NCI-H1930 (cell line): ENCODE measurements at places on chromosomes 3 and 15.
A peak's percentile ranks its signal among the peaks of the same experiment; 100 is the strongest.

GRCh38 chr3:5095886-5096285, 26.2 kb upstream of the ARL8B start:
- DNase-seq, result no peak

GRCh38 chr3:40414270-40414669, 27.3 kb downstream of the ENTPD3 start:
- DNase-seq, result no peak

DNA sequence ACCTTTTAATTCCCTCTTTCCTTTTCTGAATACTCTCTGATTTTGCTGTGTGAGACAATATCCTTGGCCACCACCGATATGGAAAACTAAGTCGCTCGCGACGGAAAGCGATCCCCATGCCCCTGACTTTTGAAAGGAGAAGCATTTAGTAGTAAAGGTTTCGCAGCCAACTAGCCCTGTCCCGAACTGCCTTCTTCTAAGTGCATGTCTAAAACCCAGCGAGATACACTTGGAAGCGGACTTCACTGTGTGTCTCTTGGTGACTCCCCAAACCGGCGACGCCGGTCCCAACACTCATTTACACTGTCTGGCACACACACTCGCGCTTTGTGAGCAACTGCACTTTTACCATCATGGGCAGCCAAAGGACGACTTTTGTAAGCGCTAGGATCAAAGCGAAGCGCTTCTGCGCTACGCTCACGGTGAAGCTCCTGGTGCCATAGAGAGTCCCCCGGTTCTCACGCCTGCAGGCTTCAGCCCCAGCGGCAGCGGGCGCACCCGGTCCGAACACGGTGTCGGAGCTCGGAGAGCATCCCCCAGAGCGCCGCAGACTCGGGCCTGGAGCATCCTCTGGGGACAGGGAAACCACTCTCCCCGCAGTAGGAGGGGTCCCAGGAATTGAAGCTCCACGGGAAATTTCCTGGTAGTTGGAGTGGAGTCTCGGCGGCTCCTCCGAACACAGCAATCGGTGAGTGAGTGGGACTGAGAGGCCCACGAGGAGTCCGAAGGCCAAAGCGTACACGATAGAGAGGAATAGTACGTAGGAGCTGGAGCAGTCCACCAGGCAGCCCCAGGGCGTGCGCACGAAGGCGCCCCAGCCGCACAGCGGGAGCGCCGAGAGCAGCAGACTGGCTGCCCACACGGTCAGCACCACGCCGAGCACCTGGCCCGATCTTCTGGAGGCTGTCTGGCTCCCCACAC, 1.4 kb downstream of the GPR149 start:
- DNase-seq, result peak; percentile 29

DNA sequence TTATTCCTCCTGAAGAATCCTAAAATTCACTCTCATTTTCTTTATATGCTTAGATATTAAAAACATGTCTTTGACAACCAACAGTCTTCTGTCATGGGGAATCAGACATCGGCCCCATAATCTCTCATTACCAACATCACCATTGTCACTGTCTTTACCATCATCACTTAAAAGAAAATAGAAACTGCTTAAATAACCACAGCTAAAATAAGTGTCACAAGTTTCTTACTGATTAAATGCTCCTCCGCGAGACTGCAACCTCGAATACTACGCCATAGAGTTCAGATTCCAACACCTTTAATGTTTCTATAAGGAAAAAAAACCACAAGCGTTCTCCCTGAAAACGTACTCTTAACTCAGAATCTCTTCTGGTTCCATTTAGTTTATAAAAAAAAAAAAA, 977.5 kb upstream of the CFAP20DC start:
- DNase-seq, result no peak

DNA sequence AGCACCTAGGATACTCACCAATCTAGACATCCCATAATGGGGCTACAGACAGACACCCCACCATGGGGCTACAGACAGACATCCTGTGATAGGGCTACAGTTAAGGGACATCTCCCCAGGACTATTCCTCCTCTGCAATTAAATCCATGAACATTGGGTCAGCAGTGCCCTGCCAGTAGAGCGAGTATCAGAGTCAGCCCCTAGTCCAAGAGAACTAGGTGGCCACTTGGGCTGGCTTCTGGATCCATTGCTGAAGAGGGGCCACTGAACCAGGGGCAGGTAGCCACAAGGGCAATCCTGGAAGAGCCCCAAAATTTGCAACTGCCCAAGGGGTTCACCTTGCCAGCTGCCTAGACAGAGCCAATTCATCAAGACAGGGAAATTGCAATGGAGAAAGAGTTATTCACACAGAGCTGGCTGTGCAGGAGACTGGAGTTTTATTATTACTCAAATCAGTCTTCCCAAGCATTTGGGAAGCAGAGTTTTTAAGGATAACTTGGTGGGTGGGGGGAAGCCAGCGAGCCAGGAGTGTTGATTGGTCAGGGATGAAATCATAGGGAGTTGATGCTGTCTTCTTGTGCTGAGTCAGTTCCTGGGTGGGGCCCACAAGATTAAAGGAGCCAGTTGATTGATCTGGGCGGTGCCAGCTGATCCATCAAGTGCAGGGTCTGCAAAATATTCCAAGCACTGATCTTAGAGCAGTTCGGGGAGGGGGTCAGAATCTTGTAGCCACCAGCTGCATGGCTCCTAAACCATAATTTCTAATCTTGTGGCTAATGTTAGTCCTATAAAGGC, 170.2 kb upstream of the SMAD3 start:
- DNase-seq, result no peak

GRCh38 chr3:125051715-125052581, 3.8 kb downstream of the HEG1 start:
- no peak for DNase-seq
